ENCODE measurements at places on chromosomes 5 and 9.

- DNase-seq = no peak
Measured at GRCh38 chr9:95177617-95178016, 139.9 kb downstream of the FANCC start.

DNA sequence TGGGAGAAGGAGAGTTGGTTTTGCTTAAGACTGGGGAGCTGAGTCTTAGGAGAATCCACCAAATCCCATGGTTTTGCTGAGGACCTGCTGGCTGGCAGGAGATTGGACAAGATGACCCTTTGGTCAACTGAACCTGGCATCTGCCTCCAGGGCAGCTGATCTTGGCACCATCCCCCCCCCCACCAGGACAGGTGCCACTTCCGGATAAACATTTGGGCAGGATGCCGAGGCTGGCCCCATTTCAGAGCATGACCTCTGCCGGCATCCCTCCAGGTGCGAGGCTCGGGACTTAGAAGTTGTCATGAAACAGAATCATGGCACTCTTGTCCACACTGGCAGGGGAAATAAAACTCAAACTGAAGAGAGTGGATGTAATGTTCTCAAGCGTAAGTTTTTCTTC, 165.6 kb downstream of the MACROH2A1 start:
- DNase-seq = no peak

GRCh38 chr5:116553366-116553765, 21.3 kb downstream of the SEMA6A start:
- no peak for DNase-seq

- DNase-seq = no peak
Measured at GRCh38 chr9:22237497-22238363, 208.9 kb upstream of the DMRTA1 start.

- no peak for DNase-seq
Measured at GRCh38 chr5:69312459-69313160, 20.0 kb downstream of the CCDC125 start.

GRCh38 chr5:37197340-37198050, 51.7 kb downstream of the CPLANE1 start:
- no peak for DNase-seq

- DNase-seq = no peak
Measured at GRCh38 chr9:98157372-98157771, 35.1 kb downstream of the CORO2A start.

DNA sequence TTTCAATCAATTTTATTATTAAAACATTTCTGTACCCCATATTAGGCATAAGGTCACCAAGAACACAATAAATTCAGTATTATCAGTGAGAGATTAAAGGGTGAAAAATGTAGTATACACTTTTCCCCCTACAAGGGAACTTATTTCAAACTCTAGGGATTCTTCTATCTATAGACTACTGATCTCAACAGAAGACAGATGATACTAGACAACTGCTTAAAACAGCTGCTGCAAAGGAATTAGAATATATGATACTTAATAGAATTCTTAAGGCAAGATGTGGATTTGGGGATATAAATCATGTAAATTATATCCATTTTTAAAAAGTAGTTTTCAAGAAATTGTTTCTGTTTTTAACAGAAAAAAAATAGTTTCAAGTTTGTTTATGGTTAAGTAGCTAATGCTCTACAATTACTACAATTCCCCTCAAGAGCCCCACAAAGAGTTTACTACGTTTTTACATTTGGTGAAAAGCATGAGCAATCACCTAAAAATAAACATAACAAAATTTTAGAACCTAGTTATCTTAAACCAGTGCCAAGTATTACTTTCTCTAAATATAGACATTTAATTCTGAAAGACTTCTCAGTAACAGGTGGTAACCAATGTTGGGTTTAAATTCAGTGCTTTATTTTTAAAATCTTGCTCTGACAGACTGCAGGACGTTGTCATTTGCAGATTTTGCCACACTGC, 6.0 kb downstream of the KIF24 start:
- no peak for DNase-seq

GRCh38 chr9:137058521-137059234, 4.8 kb upstream of the ENTPD2 start:
- DNase-seq = no peak

DNA sequence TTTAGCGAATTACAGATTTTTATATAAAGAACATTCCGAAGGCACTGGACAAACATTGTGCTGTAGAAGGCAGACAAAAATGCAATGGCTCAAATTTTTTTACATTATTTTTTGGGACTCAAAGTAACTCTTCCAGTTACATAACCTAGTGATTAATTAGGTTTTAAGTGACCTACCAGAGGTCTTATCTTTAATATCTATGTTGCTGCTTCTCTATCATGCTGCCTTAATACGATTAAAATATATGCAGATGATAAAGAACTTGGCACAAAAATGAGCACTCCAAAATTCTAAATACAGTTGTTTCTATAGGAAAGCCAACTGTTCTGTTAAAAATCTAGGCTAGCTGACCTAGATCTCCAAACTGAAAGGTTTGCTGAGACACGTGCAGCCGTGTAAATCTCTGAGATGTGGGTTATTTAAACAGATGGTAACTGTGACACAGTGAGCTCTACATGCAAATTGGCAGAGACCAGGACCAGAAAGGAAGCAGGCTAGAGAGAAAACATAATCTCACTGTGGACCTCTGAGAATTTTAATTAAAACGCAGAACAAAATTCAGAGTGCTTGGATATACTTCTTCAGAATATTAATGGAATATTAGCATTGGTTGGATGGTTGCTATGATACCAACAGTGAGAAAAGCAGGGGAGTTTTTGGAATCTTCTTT, 56.2 kb downstream of the CAMK4 start:
- DNase-seq = no peak

DNA sequence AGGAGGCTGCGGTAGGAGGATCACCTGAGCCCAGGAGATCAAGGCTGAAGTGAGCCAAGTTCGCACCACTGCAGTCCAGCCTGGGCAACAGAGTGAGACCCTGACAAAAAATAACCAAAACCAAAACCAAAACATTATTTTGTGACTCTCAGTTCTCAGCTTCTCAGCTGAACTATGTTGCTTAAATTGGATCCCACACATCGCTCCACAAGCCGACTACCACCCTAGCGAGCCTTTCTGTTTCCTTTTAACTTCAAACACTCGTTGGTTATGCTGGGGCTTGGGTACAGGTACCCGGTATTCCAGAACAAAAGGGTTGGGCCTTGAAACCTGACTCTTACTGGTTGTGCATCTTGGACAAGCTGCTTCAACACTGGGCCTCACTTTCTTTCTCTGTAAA, 3.8 kb upstream of the PTGS1 start:
- DNase-seq = no peak

DNA sequence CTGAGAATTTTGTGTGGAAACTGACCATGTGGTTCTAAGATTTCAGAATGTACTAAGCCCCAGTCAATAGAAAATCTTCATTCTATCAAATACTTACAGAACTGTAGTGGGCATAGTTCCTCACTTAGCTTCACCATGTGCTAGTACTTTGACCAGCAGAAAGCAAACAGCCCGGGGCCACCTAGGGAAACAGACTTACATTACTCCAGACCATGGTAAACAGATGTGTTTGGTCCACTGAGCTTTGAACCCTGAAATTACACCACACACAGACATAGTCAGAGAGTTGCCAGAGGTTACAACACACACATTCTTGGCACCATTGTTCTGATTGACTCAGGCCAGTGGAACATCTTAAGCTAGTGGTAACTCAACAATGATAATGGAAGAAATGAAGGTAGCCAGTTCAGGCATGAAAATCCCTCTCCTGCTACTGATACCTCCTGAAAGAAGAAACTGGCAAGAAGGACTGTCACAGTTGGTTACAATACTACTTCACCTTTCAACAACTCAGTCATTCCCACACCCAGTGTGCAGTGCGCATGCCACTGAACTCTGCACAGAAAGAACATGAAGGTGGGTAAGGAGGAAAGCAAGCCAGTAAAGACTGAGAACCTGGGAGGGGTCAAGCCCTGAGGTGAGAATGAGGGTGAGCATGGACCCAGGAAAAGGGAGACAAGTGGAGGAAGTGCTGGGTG, 18.7 kb upstream of the LECT2 start:
- DNase-seq = no peak

GRCh38 chr5:61349935-61350334, 17.9 kb downstream of the ZSWIM6 start:
- no peak for DNase-seq

GRCh38 chr5:136039202-136039601, 10.4 kb downstream of the TGFBI start:
- no peak for DNase-seq

- DNase-seq = no peak
Measured at GRCh38 chr5:58407042-58407719, 52.7 kb downstream of the PLK2 start.

DNA sequence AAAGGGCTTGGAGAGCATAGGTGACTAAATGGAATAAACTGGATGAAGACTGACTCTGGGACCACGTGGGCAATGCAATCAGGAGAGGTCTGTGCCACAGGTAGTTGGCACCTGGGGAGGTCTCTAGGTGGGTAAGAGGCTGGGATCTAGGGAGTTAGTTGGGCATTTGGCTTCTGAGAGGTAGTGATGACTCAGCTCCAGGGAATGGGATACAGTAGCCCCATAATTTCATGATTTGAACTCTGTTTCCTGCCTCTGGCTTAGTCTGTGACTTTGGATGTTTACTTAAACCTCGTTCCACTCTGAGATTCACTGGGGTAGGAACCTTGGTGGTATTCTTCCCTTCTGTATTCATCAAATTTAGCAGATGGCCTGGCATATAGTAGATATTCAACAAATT, 240.8 kb downstream of the KIF4B start:
- DNase-seq = no peak

GRCh38 chr9:130039528-130040147, 3.4 kb downstream of the FNBP1 start:
- no peak for DNase-seq

- no peak for DNase-seq
Measured at GRCh38 chr5:151923866-151924476, 680 bp downstream of the GLRA1 start.

DNA sequence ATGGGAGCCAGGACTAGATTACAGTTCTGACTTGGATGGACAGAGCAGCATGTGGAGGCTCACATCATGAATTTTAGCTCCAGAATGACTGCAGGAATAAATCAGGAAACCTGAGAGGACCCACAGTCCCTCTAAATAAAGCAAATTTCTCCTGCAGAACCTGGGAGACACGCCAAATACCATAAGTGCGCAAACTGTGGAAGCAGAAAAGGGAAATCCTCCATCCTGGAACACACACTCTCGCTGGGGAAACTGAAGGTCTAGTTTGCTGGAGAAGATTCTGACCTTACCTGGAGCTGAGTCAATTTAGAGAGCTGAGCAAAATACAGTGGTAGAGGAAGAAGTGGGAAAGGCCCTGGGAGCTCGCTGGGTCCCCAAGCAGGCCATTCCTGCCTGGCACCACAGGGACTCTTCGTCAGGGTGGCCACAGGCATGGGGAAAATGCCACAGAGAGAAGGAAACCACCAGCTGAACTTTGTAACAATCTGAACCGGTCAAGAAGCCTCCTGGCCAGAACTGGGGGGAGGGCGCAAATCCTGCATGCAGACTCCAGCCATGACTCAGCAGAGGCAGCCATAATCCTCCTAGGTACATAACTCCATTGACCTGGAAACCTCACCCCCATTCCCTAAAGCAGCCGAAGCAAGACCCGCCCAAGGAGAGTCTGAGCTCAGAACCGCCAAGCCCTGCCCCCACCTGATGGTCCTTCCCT, 390.9 kb downstream of the LRRC70 start:
- no peak for DNase-seq

GRCh38 chr5:33793836-33794549, 97.8 kb downstream of the ADAMTS12 start:
- no peak for DNase-seq

- no peak for DNase-seq
Measured at GRCh38 chr9:137630679-137631078, 11.9 kb downstream of the EHMT1 start.

GRCh38 chr9:125085703-125086477, 57.4 kb downstream of the SCAI start:
- no peak for DNase-seq

GRCh38 chr5:82312373-82312856, 34.3 kb upstream of the RPS23 start:
- peak; percentile 12 for DNase-seq

DNA sequence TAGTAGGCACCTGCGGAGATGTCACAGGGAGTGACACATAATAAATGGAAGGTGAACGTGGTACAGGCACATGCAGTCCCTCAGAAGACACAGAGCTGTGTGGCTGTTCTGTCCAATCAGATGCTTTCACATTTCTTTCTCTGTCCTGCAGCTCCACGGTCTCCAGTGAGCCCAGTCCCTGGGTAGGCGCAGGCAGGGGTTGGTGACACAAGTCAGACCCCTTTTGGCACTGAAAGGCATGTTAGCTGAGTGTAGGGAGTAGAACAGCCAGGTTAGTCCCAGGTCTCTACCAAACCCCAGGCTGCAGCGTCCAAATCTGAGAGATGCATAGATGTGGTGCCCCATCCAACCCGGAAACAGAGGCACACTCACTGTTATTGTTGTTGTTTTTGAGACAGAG, 2.8 kb downstream of the SLC31A2 start:
- DNase-seq = no peak

- DNase-seq = no peak
Measured at GRCh38 chr5:36575361-36575781, 31.0 kb upstream of the SLC1A3 start.

DNA sequence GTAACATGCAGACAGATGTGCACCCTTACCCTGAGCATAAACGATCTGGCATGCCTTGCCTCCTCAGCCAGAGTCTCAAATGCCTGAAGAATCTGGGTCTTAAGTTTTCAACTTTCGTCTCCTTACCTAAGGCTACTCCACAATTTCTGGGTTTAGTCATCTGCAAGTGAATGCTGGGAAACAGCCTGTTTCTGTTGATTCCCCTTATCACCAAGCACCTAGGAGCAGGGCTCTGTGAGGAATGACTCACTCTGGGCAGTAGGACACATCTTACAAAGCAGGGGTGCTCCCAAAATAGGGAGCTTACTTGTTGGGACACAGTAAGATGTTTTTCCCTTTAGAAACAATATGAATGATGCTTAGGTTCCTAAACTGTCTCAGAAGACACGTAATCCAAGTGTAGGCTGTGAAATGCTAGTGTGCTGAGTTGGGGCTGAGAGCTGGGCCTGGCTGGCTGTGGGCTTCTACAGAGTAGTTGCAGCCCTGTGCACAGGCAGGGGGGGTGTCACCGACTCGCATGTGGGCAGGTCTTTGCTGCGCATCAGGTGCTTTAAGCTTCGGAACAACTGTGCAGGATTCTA, 58.0 kb downstream of the DAP start:
- no peak for DNase-seq

DNA sequence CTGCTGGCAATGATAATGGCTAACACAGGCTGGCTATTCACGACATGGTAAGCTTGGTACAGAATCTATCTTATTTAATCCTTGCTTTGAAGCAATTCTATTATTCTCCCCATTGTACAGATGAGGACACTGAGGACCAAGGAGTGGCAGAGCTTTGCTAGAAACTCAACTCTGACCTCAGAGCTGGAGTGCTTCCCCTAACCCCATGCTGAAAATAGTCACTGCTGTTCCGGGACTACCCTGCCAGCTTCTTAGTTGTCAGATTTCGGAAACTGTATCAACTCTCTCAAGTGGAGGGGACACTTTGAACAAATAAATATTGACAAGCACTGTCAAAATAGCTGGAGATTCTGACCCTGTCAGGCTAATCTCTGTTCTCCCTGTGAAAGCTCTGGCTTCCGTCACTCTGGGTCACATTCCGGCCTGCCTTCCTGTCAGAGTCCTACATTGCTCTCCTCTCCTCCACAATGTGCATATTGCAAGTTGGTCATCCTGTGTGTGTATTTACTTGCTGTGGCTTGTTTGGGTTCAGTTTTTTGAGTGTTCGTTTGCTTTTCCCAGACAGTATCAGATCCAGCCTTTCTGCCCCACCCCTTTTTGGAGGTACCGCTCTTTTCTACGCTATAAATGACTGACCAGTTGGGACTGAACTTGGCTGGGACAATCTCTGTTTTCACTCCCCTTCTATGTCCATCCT, 134.3 kb upstream of the MAP1B start:
- no peak for DNase-seq

Measured in stimulated activated CD4-positive, alpha-beta T cell treated with anti-CD3 and anti-CD28 coated beads, Interleukin-12 subunit alpha, Interleukin-12 subunit beta, amount 100 ng/mL, for 4 hours (primary cell).